ENCODE measurements at places on chromosomes 2 and 18. TPM values are rescaled to one million over a fixed set of nuclear protein-coding genes. Genes with fewer than 3 reads are reported as not detected.

DNA sequence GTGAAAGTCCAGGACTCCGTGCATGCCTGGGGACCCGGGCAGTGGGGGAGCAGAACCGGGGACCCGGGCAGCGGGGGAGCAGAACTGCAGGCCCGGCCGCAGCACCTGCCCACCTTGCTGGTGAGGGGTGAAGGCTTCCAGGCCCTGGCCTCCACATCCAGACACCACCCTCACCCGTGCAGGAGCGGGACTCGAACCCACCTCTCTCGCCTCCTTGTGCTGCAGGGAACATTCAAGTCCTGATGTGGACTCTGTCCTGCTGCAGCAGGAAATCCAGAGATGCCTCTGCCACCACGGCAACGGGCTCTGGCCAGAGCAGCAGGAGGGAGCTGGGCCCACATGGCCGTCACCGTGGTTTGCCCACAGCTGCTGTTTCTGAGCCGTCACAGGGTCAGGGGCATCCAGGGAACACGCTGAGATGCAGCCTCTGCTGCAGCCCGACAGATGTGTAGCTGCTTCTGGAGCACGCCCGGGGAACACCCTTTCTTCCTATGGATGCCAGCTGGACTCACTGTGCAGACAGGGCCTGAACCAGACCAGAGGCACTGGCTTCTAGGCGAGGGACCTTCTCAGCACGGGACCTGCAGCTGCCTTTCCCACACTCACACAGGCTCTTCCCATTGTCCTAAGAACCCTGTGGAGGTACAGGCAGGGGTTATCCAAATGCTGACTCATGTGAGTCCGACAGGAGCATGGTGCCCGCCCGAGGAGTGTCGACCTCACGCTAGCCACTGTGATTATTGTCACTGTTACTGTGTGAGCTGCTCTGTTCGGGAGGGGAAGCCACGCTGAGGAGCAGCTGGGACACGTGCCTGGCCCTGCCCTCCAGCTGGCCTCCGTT, 89.2 kb upstream of the CTDP1 start:
- no peak for DNase-seq

DNA sequence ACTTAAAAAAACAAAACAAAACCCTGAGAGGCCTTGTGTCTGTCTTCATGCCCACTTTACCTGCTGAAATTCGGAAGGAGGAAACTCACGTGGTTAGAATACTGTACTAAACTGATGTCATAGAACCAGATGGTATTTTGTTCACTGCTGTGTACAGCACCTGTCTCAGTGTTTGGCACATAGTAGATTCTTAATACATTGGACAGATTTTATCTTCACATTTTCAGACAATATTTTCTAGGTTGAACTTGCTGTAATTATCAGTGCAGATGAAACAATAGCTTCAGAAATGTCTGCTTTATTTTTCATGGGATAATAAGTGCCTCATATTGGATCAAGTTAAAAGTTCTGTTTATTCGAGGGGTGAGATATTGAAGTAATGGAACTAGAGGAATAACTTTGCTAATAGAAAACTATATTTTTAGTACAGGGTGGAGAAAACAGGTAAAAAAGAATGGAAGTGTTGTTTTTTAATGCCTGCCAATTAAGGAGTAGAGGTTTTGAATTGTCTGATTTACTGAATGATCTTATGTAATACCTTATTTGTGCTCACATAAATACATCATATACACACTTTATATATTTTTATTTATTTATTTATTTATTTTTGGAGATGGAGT, 23.7 kb downstream of the DDX1 start:
- no peak for DNase-seq

DNA sequence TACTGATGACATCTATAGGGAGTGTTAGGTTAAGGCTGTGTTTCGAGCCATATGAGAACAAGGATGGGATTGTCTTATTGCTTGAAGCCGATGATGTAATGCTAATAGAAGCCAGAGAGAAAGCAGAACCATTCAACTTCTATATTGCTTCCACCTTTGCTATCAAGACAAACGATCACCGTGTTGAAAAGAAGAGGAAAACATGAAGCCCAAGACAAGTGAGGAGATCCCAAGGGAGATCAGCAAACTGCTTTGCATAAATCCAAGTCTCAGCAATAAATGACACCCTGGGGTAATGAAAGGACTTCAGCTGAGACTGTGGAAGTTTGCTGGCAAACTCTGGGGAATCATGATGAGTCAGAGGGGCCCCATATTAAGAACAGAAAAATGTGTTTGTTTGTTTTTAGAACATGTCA, 206.2 kb downstream of the NCKAP5 start:
- DNase-seq = peak; percentile 1

DNA sequence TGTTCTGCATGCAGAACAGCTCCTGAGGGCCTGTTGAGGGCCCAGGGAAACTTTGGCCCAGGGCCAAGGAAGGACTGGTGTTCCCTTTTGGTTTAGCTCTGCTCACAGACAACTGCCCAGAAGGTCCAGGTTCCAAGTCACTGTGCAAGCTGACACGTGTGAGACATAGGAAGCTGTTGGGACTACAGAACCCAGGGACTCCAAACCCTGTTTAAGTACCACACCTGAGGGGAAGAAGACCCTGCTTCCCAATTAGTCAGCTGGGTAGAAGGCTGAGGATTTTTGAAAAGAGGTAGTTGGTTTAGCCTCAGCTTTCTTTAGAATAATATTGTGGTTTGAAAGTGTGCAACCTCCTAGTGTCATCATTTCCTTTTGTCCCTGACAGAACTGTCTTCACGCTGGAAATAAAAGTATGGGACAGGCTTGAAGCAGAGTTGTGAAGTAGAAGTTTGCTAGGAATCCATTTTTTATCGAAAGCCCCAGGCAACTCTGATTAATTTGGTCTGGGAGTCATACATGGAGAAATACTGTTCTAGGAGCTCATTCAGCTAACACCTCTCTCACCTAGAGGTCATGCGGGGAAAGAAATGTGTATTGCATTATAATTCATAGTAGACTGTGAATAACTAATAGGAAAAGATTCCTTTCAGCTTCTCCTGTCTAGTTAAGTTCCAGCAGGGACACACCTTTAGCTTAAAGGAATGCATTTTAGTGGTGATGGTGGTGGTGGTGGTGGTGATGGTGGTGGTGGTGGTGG, 19.9 kb upstream of the IL1RL1 start:
- DNase-seq = no peak

GRCh38 chr2:33891616-33892015, 292.5 kb upstream of the FAM98A start:
- no peak for DNase-seq

SCYGR4 gene
- polyA plus RNA-seq = not detected

SERPINB4 gene
- not detected for polyA plus RNA-seq

NAT8 gene
- not detected for polyA plus RNA-seq

Measured in A549 (cell line).